ENCODE measurements at places on chromosomes 12 and 14.

DNA sequence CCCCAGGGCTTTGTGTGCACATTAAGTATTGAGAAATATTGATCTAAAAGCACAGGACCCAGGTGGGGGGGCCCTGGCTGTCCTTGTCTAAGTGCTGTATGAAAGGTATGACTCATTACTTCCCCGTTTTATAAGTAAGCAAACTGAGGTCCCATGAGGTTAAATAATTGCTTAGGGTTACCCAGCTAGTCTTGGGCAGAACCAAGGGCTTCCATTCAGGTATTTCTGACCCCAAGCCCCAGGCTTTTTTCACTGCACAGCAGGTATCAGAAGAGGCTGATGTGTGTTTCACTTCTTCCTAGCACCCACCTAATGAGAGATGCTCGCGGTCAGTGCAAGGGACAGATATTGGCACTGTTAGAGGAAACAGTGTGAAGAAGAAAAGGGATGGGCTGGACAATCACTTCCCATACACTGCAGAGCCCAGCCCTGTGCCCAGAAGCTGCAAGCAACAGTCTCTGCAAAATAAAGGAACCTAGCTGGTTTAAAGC is 4.7 kb upstream of the TC2N start:
- DNase-seq = no peak

GRCh38 chr12:1531153-1531653 is 63.2 kb downstream of the FBXL14 start:
- DNase-seq = no peak

DNA sequence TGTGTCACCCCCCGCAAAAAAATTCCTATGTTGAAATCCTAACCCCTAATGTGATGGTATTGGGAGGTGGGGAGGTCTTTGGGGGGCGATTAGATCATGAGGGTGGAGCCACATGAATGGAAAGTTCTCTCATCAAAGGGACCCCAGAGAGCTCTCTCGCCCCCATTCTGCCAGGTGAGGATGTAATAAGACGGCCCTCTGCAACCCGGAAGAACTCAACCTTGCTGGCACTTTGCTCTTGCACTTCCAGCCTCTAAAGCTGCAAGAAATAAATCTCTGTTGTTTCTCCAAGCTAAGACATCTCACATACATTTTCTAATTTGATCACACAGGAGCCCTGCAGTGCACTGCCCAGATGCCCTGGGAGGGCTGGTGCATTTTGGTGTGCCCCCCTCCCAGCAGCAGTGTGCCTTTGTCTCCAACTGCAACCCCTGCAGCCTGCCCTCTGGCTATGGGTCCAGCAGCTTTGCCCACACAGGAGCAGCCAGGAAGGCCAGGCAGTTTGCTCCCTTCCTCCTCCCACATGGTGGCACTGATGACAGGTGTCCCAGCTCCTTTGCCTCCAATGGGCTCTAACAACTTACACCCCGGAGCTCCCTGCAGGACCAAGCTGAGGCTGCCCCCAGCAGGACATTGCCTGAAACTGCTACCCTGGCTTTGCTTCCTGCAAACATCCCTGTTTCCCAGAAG is 59.3 kb downstream of the C14orf132 start:
- DNase-seq = peak; percentile 88

DNA sequence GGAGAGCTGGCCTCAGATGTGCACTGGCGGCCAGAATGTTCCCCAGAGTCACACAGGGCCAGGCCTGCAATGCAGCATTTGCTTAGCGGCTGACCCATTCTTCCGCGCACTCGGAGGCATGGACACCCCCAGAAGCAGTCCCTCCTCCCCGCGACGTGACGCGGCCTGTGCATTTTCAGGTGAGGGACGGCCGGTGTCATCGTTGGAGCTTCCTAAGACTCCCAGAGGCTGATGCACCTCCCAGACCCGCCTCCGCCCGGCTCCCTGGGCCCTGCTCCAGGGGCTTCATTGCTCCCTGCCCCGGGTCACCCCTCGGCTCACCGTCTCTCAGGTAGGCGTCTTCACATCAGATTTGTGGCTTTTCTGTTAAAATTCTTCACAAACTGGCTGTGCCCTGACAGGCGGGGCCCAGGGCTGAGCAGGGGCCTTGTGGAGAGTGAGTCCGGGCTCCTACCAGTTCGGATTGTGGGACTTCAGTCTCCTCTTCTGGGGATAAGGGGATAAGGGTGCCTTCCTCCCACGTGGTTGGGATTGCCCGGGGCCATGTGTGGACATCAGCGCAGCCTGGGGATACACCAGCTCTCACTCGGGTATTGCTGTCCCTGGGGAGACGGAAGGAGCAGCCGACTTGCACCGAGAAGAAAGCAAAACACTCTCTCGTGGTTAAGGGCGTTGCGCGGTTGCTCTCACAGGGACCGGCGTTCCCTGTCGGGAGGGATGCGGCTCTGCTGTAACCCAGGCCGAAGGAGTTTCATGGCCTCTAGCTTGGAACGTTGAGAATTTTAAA is 249.1 kb downstream of the ADGRD1 start:
- DNase-seq = no peak

DNA sequence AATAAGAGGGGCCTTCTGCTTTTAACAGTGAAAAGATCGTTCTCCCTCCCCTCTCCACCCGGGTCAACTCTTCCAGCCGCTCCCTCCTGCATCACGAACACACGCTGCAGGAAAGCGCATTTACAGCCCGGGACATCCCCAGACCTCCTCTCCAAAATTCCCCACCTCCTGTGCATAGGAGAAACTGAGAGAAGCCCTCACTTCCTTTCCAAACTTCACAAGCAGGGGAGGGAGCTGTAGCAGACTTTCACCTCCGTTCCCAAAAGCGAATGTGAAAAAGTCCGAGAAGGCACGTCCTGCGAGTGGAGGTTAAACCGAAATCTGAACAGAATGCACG is 513 bp downstream of the BCAT1 start:
- DNase-seq = no peak

- DNase-seq = no peak
These were observed 57.7 kb downstream of the WDR20 start for GRCh38 chr14:102197317-102197853.

All from Ammon's horn (tissue), 1 donor.